ENCODE measurements at places on chromosomes 5 and 9.
A peak's percentile ranks its signal among the peaks of the same experiment; 100 is the strongest.

- no peak for DNase-seq
These were observed 470.3 kb downstream of the ARHGEF28 start for GRCh38 chr5:74096325-74096724.

DNA sequence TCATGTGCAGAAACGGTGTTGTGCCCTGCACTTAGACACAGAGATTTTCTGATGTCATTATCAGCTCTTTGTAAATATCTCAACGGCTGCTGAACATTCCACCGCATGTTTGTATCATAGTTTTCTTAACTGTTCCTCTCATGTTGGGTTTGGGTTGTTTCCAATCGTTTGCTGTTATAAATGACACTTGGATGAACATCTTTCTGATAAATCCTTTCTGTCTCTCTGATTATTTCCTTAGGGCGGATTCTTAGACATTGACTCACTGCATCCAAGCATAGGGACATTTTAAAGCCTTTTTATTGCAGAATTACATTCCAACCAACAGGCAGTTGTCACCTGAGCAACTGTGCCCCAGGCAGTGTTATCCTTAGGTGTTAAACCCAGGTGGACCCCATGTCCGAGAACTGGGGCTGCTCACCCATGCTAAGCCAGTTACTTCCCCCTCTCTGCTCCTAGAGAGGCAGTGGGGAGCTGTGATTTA is 28.5 kb downstream of the COL5A1 start:
- DNase-seq = no peak

DNA sequence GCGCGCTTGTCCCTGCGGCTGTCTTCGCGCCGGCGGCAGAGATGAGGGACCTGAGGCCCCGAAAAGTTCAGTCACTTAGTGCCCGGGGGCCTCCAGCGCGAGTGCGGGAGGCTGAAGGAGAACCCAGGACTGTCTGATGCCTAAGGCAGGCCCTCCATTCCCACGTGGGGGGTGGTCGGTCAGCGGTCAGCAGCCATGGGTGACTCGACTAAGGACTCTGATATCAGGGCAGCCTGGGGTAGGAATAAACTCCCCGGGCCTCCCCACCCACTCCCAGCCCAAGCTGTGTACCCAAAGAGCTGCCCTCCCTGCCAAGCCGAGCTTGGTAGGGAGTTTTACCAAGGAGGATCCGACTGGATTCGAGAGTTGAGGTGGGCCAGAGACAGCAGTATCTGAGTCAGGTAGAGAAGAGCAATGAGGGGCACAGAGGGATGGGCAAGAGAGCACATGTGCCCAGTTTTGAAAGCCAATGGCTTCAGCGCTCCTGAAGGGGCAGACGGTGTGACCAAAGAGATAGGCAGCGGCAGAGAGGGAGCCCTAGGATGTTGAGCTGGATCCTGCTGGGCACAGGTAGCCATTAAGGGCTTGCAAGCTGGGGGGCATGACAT is 787 bp downstream of the FGFR4 start:
- peak; percentile 34 for DNase-seq

DNA sequence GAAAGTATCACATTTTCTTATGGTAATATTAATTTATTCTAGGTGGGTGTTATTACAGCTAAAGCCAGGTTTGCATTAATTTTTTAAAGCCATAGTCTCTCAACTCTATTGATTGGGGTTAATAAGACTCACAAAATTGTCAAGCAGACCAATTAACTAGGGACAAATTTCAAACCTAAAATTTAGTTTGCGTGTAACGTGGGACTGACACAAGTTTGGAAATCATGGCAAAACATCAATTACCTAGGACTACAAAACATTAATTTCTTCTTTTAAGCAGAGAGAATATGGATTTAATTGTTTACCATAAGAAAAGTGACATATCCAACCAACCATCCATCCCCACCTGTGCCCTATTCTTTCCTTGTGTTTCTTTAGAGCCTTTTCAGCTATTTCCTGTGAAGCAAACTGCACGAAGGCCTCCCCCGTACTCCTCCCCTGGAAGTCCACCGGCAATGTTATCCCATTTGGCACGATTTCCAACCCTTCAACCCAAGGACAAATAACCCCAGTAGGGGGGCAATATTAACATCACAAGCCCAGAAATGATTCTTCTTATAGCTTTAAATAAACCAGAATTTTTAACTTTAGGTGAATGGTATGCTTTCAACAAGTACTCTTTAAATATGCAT is 4.4 kb downstream of the HNRNPH1 start:
- no peak for DNase-seq

DNA sequence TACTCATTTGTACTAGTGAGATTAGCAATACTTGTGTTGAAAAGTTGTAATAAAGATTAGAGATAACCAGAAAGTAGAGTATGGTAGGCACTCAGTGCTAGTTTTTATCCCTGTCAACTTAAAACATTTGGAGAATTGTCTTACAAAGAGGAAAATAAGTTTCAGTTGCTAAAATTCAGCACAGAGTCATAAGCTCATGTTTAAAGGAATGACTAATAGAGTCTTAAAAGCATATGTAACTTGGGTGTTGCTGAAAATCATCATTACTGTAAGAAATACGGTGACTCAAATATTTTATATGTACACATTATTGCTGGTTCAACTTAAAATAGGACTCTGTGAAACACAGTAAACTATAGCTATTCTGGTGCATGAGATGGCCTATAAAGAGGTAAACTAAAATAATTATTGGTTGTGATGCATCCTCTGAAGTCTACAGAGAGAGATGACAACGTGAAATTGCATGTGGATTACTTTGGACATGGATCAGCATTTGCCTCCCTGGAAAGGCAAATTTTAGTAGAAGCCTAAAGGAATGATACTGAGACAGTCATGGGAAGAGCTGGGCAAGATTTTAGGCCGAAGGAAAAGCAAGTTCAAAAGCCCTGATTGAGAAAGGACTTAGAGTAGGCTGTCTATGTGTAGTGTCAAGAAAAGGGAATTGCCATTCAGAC is 34.6 kb downstream of the SGCD start:
- no peak for DNase-seq

- no peak for DNase-seq
These were observed 31.7 kb upstream of the NXNL2 start for GRCh38 chr9:88503081-88503844.

DNA sequence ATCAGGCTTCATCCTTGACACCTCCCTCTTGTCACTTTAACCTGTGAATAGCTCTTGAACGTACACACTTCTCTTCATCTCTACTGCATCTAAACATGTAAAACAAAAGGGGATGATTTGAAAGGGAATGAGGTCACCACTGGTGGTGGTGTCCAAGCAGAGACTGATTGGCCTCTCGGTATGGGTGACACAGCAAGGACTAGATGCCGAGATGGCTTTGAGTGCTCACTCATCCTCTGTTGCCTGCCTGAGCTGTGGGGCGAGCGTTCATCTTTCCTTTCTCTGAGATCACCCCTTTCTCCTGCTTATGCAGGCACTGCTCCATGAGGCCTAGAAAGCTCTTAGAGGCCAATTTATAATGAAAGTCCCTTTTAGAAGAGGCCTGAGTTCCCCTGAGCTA is 51.9 kb downstream of the SEC61B start:
- no peak for DNase-seq

DNA sequence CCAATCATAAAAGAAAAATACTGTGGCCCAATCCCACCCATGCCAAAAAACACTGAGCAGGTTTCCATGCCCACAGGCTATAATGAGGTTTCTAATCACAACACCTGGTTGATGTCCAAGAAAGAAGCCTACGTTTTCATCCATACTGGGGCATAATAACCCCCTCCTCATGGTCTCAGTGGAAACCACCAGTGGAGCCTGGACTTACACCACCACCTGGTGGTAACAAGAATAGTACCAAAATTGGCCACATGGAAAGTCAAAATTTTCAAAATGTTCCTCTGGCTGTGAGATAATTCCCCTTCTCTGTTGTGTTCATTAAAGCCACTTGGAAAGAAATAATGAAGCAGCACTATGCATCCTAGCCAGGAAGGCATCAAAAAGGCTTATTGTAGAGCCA is 687.3 kb upstream of the ST8SIA4 start:
- no peak for DNase-seq

DNA sequence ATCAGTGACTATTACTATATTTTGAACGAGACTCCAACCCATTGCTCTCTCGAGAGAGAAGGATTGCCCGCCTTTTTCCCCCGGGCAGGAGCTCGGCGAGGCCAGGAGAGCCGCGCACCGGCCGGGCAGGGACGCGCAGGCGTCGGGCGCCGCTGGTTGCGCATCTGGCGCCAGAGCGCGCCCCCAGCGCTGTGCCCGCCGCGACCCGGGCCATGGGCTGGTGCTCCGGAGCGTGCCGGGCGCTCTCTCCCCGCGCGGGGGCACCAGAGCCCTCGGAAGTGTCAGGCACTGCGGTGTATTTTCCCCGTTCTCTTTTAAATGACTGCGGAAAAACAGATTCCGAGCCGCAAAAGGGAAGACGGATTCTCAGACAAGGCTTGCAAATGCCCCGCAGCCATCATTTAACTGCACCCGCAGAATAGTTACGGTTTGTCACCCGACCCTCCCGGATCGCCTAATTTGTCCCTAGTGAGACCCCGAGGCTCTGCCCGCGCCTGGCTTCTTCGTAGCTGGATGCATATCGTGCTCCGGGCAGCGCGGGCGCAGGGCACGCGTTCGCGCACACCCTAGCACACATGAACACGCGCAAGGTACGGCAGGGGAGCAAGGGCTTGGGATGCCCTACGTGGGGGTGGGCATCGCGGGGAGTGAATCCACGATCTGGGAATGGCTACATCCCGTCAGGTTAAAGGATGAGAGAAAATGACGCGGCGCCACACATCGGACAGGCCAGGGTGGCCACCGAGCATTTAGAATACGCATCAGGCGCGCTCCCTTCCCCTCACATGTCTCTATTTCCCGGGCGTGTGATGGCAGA is 1.1 kb upstream of the NTRK2 start:
- DNase-seq = peak; percentile 87

DNA sequence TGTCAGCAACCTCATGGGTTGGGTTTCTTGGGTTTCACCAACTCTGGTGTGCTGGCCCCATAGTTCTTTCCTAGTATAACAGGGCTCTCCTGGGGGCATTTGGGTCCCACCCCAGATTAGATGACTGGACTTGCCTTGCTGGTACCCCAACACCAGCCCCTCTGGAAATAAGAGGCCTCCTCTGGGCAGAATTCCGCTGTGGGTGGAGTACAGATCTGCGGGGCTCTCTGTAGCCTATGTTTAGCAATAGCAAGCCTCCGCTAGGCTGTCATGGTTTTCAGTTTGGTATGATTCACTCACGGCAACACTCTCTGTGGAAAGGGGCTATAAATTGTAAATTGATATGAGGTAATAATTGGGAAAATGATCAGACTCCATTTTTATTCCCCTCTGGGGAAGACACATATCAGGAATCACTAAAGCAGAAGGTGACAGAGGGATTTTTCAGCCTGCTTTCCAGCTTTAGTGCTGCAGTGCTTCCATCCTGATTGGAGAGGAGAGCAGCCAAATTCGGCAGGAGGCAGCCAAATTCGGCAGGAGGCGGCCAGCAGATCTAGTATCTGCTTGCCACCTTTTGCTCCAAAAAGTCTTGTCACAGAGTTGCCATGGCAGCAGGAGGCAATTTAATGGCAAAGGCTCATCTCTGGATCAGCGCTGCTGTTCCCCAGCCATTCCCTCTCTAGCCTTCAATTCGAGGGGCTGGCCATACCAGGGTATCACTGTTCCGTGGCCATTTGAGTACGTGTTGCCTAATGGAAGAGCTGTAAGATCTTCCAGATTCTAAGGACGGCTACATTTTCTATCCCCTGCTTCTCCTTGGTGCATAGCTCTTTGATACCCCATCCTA is 84.6 kb downstream of the SLC44A1 start:
- DNase-seq = no peak

- no peak for DNase-seq
These were observed 60.1 kb downstream of the LHFPL2 start for GRCh38 chr5:78588507-78588906.

DNA sequence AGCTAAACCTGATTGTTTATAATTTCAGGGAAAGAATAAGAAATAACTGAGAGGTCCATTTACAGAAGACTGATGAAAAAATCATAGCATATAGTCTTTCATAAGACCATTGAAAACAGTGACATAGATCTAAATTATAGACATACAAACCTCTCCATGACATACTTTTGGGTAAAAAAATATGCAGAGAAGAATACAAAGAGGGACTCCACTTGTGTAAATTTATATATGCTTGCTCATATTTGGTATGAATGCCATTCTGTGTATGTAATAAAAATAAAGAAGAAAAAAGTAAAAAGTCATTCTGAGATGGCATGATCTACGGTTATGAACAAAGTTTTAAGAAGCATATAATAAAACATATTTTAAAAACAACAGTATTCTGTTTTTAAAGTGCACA is 310.7 kb downstream of the ASTN2 start:
- no peak for DNase-seq

- DNase-seq = no peak
These were observed 5.0 kb downstream of the DIPK1B start for GRCh38 chr9:136717399-136717798.

- DNase-seq = no peak
These were observed 1.0 kb upstream of the RXRA start for GRCh38 chr9:134325096-134325812.

- DNase-seq = no peak
These were observed 4.4 kb upstream of the FER start for GRCh38 chr5:108743319-108743718.

GRCh38 chr5:94397508-94397907 is 220.9 kb downstream of the KIAA0825 start:
- no peak for DNase-seq

GRCh38 chr9:106502930-106503329 is 360.0 kb upstream of the ZNF462 start:
- no peak for DNase-seq

DNA sequence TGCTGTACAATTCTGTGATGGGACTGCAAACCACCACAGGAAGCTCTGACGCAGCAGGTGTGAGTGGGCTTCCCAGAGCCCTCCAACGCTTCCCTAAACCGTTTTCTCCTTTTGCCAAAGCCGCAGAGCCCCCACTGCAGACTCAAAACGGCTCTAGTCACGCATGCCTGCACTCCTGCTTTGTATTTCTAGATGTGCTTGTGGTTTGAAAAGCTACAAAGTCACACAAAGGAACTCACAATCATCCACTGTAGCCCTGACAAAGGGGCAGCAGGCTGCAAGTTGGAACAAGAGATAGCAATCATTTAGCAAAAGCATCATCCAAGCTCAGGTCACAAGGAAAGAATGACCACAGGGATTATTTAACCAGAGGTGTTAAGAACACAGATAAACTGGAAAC is 79.3 kb downstream of the PTPN3 start:
- DNase-seq = no peak

DNA sequence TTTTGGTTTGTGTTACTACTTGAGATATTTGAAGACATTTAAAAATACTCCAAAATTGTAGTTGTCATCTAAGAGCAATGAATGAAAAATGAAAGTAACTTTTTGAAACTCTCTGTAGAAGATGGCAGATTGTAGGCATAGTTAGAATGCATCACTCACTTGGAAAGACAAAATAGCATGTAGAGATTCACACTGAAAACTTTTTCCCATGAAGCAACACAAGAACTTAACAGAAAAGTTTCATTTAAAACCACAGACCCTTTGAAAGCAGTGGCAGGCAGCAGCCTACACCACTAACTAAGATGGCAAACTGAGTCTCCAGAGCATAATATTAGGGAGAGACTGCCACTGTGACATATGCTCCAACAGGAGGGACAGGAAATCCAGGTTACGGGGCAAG is 18.9 kb upstream of the FAM174A start:
- DNase-seq = no peak

GRCh38 chr9:81083854-81084512 is 605.4 kb downstream of the TLE1 start:
- DNase-seq = no peak

- DNase-seq = no peak
These were observed 2.8 kb downstream of the MEF2C start for GRCh38 chr5:88880201-88880600.

Measured in H9 (cell line).